ENCODE measurements at places on chromosomes 12 and 14.

- peak; percentile 66 for DNase-seq
These were observed 744 bp upstream of the MYL6 start for GRCh38 chr12:56157201-56158028.

GRCh38 chr12:49293056-49293956, 1.6 kb upstream of the PRPH start:
- no peak for DNase-seq

- DNase-seq: no peak
These were observed 806 bp downstream of the LTBR start for GRCh38 chr12:6384499-6385436.

DNA sequence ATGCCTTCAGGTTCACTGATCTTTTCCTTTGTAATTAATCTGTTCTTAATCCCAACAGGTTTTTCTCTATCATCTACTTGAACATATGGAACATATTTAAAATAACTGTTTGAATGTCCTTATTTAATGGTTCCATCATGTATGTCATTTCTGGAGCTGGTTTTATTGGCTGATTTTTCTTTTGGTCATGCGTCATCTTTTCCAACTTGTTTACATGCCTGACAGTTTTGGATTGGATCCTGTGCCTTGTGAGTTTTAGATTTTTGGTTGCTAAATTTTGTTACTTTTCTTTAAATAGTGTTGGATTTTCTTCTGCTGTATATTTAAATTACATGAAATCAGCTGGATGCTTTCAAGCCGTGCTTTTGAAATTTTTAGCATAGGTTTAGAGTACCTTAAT, 237.3 kb upstream of the DAAM1 start:
- DNase-seq: no peak

DNA sequence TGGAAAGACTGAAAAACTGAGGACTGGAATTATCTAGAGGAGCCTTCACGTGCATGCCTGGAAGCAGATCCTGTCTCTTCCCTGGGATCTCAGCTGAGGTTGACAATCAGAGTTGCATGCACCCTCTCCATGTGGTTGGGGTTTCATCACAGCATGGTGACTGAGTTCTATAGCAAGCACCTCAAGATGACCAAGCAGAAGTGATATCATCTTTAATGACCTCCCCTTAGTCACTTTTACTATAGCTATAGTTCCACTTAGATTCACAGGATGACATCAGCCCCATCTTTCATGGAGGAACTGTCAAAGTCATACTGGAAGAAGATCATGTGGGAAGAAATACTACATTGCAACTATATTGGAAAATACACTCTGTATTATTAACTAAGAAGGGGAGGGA, 105.8 kb upstream of the ATXN7L3B start:
- peak; percentile 22 for DNase-seq

DNA sequence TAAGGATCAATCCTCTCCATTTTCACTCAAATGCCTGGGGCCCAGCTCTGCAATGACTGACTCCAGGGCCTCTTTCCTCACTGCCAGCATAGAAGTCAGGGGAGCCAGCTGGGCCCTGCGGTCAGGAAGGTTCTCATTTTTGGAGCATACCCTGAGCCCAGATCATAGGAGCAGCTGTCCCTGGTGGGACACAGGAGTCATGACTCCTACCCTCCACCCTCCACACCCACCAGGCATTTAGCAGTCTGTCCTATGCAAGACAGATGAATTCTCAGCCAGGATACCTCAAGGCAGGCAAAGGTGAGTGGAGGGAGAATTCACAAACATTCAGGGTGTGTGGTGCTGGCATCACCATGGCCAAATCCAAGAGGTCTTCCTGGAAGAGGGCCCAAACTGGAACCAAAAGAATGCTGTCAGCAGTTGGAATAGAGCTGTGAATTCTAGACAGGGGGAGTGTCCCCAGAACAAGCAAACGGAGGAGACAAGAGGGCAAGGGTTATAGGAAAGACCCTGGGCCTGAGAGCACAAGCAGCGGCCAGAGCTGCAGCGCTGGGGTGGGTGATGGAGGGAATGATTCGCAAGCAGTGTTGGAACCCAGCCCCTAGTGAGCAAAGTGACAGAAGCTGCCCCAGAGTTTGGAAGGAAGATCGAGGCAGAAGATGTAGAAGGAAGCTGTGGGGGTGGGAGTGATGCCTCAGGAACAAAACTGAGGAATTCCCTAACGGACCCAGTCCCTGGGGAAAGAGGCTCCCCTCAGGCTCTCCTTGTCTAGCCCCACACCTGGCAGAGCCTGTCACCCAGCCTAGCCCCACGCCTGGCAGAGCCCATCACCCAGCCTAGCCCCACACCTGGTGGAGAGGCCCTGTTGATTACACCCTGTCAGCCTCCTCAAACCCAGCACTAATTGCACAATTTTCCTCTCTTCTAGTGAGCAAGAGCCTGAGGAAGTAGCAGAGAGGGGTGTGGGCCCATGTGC, 4.5 kb upstream of the REM2 start:
- DNase-seq: no peak

DNA sequence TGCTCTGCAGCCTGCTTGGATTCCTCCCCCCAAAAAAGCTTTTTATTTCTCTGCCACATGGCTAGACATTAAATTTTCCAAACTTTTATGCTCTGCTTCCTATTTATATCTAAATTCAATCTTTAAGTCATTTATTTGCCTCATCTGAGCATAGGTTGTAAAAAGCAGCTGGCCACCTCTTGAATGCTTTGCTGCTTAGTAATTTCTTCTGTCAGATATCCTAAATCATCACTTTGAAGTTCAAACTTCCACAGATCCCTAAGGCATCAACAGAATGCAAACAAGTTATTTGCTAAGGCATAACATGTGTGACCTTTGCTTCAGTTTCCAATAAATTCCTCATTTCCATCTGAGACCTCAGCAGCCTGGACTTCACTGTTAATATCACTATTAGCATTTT, 209.6 kb downstream of the FSCB start:
- no peak for DNase-seq

- peak; percentile 92 for DNase-seq
These were observed 3.0 kb downstream of the LTBP2 start for GRCh38 chr14:74608959-74609611.

DNA sequence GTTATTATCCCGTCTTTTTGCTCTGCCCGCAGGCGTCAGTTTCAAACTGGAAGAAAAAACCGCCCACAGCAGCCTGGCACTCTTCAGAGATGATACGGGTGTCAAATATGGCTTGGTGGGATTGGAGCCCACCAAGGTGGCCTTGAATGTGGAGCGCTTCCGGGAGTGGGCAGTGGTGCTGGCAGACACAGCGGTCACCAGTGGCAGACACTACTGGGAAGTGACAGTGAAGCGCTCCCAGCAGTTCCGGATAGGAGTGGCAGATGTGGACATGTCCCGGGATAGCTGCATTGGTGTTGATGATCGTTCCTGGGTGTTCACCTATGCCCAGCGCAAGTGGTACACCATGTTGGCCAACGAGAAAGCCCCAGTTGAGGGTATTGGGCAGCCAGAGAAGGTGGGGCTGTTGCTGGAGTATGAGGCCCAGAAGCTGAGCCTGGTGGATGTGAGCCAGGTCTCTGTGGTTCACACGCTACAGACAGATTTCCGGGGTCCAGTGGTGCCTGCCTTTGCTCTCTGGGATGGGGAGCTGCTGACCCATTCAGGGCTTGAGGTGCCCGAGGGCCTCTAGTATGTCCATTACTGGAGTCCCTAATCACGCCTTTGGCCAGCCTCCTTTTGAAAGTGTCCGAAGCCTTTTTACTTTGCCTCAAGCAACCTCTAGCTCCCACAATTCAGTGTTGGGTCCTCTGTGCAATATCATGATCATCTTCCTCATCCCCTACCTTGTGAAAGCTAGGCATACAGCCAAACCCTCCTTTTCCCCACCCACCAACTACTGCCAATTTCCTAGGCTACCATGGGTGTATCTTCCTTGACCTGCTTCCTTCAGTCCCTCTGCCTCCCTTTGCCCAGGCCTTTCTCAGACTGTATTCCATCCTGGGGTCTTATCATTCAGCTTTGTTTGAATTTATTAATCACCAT, 891 bp downstream of the SPRYD4 start:
- DNase-seq: peak; percentile 26

- no peak for DNase-seq
These were observed 270.7 kb upstream of the SSTR1 start for GRCh38 chr14:37936971-37937370.

- no peak for DNase-seq
These were observed 73.0 kb downstream of the RAD51B start for GRCh38 chr14:67892466-67893100.

- DNase-seq: no peak
These were observed 15.8 kb upstream of the PPM1A start for GRCh38 chr14:60233251-60233650.

- no peak for DNase-seq
These were observed 62.7 kb downstream of the TESC start for GRCh38 chr12:117036547-117036946.

DNA sequence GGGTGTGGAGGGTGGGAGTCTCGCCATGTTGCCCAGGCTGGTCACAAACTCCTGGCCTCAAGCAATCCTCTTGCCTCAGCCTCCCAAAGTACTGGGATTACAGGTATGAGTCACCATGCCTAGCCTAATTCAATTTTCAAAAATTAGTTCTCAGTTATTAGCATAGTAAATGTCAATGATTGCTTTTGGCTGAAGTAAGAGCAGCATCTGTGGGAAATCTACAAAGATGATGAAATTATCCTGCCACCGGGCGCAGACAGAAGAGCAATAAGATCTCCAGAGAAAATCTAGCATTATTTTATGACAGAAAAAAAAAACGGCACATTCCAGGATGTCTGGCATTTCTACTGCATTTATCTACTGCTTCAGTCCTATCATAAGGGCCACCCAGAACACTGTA, 97.9 kb upstream of the DAAM1 start:
- no peak for DNase-seq

Data from inflammatory macrophage (primary cell).